Right lobe of liver (tissue), 6 donors: ENCODE measurements at places on chromosomes 6 and 20. TPM values are rescaled to one million over a fixed set of nuclear protein-coding genes. Genes with fewer than 3 reads are reported as not detected.

Gene ZNF334
- total RNA-seq, result 1.7 TPM

Gene C6orf163
- total RNA-seq, result 1.4 TPM

Gene GRM1
- not detected for total RNA-seq

Gene SH3BGRL2
- 66.0 TPM for total RNA-seq

Gene OR2H2
- total RNA-seq, result not detected

Gene TMEM242
- 8.0 TPM for total RNA-seq

Gene KHDC1L
- total RNA-seq, result not detected

Gene CBFA2T2
- total RNA-seq, result 6.7 TPM

Gene SESN1
- 11.2 TPM for total RNA-seq

Gene TENT5A
- 16.9 TPM for total RNA-seq

- no peak for DNase-seq
These were observed 152.3 kb upstream of the THEMIS start for GRCh38 chr6:128053109-128053508.

DNA sequence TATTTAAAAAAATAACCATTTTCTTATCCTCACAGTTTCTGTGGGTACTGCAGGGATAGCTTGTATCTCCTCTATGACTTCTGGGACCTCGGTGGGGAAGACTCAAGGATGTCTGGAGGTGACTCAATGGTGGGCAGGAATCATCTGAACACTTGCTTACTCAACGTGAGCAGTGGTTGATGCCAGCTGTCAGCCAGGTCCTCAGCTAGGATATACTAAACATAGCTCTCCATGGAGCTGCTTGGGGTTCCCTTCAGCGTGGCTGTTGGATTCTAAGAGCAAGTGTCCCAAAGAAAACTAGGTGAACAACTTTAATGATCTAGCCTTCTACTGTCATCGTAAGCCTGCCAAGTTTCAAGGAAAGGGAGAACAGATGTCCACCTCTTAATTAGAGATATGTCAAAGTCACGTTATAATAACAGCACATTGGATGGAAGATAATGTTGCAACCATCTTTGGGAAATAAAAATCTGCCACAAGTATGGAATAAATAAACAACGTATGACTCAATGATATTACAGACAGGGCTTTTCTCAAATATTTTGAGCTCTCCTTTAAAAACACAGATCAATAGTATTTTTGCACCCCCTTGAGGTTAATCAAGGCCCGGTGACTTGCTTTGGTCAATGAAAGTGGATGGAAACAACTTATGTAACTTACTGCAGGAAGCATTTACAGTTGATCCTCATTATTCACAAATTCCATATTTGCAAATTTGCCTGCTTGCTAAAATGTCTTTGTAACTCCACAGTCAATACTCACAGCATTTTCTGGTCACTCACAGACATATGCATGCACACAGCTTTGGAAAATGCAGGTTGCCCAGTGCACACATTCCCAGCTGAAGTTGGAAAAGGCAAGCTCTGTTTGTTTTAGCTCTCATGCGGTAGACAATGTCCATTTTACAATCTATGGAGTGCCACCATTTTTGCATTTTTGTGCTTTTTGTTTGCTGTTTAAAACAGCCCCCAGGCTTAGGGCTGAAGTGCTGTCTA lies 6.6 kb upstream of the HEBP2 start:
- DNase-seq, result no peak

DNA sequence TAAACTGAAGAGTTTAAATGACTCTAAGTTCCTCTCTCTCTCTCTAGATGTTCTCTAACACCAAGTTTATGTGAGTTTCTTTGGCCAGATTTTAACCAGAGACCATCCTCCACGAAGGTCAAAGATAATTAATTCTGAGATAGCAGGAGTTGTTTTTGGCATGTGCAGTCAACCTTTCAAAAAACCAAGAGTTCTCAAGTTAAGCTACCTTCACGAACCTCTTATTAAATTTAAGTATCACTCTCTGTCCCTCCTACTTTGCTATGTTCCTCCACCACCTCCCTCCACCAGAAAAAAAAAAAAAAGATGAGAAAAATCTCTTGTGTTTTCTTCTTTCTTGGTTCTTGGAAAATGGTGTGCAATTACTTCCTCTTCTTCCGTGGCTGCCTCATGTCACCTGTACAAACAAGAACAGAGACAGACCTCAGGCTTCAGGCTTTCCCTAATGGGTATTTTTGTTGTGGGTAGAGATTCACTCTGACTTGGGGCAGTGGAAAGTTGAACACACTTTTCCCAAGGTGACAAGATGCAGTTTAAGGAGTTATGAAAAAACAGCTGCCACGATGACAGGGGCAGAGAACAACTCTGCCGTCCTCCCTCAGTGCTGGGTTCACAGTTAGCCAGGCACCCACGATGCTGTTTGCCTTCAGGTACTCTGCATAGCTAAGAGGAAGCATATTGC lies 64.3 kb downstream of the ADTRP start:
- no peak for DNase-seq

- DNase-seq, result no peak
These were observed 69.6 kb downstream of the GMDS start for GRCh38 chr6:2175825-2176224.

DNA sequence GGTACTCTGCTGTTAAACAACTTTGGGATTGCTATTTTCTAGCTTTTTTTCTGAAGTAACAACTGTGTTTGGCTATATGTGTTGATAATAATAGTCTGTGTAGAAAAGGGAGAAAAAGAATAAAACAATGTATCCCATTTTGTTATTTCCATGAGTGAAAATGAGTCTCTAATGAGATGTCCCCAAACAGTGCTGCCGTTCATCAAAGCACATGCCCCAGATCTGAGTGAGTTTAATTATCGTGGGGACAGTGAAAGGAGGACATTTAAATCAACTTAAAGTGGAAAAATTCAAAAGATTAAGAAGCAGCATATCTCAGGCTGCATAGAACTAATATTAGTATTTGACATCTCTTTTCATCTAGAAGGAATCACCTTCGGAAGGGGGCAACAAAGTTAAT lies 59.6 kb downstream of the NCOA7 start:
- DNase-seq, result no peak

DNA sequence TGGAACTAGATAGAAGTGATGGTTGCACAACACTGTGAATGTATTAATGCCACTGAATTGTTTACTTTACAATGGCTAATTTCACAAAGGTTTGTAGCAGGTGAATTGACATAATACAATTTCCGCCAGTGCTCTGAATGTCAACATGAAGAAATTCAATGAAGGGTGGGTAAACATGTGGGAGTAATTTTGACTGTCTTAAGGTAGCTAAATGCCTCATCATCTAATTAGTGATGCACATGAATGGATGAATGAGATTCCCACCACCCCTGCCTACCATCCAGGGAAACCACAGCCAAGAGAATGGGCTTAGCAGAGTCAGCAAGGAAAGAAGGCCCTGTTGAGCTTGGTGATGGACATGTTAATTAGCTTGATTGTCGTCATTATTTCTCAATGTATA lies 275.3 kb downstream of the ALDH8A1 start:
- DNase-seq, result no peak

DNA sequence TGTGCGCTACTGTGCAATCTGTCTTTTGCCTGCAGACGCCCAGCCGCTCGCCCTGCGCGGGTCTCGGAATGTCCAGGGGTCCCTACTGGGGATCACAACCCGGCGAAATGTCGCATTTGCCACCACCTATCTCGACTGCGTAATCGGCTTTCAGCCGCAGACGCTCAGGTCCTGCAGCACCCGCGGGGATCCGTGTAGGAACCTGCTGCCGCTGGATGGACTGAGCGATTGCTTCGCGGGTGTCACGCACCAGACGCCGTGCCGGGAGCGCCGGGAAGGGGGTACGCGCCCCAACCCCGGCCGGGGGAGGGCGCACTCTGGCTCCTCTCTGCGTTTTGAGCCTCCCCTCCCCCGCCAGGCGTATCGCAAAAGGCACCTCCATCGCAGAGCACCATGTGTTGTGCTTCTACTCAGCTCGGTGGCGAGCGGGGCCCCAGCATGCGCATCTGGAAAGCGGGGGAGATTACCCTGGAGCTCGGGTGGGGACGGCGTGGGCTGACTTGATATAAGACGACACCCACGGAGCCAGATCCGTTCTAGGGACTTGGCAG lies 747 bp upstream of the PTPRA start:
- DNase-seq, result peak; percentile 67

GRCh38 chr6:111837641-111838500 lies 35.4 kb downstream of the FYN start:
- DNase-seq, result no peak

DNA sequence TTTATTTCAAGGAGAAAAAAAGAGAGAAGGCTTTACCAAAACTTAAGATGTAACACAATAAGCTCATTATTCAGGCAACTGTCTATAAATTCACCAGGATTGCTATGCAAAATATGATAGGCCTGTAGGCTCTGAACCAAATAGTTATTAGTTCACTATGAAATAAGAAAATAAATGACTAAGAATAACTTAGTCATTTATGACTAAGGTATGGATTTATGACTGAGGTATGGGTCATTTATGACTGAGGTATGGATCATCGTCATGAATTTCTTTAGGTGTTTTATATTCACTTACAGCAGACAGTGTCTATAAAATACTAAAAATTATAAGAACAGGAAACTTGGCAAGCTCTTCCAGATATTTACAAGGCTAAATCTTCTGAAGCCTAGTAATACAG lies 52.1 kb upstream of the SNX9 start:
- DNase-seq, result no peak

GRCh38 chr6:137659871-137660270 lies 165.7 kb upstream of the OLIG3 start:
- DNase-seq, result no peak

DNA sequence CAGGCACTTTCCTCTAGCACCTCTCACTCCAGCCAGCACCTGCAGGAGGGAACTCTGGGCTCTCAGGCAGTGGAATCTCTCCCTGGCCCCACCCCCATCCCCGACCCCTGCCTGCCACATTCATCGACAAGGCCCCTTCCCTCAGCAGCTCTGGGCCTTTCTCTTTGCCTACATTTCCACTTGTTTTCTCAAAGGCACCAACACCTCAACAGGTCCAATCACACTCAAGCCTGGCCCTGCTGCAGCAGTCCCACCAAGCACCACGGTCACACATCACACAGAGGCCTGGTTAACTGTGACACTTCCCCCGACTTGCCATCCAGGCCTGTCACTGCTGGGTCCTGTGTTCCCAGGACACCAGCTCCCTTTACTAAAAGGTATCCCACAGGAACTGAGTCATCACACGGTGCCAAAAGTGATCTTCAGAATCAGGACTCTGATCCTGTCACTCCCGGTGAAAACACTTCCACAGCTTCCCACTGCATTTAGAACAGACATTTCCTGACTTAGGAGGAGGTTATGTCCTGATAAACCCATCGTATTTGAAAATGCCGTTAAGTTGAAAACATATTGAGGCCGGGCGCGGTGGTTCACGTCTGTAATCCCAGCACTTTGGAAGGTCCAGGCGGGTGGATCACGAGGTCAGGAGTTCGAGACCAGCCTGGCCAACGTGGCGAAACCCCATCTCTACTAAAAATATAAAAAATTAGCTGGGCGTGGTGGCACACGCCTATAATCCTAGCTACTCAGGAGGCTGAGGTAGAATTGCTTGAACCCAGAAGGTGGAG lies 54.9 kb downstream of the MYH7B start:
- no peak for DNase-seq

GRCh38 chr6:153096792-153097191 lies 34.3 kb downstream of the RGS17 start:
- DNase-seq, result no peak

DNA sequence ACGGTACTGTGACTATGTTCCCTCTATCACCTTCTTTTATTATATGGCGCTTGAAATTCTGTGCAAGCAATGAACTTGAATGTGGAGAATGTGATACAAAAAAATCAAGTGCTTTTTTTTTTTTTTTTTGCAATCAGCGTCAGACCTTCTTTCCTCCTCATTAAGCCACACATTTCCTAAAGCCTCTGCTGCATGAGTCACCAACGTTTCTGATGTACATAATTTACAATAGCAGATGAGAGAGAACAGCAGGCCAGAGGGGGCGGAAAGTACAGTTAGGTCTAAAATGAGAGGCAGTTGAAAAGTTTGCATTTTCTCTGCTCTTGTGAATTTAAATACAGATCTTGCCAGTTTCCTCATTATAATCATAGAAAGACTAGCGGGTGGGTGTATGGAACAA lies 114.6 kb upstream of the RIPOR2 start:
- no peak for DNase-seq

- no peak for DNase-seq
These were observed 395.9 kb downstream of the PREX1 start for GRCh38 chr20:48431653-48432493.

GRCh38 chr6:110323258-110323657 lies 34.9 kb downstream of the METTL24 start:
- DNase-seq, result no peak

GRCh38 chr20:58762120-58762519 lies 69.5 kb downstream of the NPEPL1 start:
- DNase-seq, result peak; percentile 23

- no peak for DNase-seq
These were observed 636.0 kb upstream of the PTCHD4 start for GRCh38 chr6:48747040-48747439.

DNA sequence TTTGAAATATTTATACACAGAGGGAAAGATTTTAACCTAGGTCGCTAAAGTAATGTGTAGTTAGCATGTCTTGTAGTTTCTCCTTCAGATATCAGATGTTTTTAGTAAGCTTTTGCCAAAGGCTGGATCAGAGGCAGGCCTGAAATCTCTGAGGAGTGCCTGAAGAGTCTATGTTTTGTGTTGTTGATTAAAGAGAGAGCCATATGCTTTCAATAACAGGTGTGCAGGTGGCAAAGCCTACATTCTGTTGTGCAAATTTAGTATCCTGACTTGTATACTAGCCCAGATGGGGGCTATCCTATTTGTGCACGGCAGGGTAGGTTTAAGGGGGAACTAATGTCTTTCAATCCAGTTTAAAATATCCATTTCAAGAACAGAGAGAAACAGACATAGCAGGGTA lies 167.1 kb upstream of the ATXN1 start:
- no peak for DNase-seq

GRCh38 chr6:2733736-2734480 lies 16.8 kb downstream of the MYLK4 start:
- DNase-seq, result no peak

DNA sequence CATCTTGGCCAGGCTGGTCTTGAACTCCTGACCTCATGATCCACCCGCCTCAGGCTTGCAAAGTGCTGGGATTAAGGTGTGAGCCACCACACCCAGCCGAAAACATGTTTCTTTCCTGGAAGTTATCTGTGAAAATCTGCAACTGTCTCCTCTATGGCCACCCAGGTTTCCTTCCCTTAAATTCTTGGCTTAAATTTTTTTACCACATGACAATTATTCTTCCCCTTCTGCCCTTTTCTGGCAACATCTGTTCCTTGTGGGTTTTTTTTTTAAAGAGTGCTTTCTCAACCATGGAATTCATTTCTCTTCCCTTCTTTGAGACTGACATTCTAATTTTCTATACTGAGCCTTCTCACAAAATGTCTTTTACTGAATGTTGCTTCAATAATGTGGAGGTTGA lies 59.6 kb downstream of the DOK5 start:
- no peak for DNase-seq

GRCh38 chr20:23207826-23208540 lies 121.9 kb upstream of the CD93 start:
- DNase-seq, result no peak

DNA sequence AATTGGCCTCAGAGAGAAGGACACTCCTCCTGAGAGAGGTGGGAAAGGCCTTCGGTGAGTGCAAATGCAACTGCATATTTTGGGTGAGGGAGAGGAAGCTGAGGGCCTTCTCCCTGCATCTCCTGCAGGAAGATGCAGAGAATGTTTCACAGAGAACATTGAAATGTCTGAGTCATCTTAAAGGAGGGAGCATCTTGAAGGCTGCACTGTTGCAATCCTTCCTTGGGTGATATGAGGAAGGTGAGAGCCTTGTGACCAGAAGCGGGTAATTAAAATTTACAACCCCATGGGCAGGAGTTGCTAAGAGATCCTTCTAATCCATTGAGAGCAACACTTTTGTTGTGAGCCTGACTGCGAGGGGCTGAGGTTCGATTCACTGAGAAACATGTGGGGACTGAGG lies 375.7 kb upstream of the MARCKS start:
- DNase-seq, result no peak
